ENCODE measurements at places on chromosomes 6 and 20.

DNA sequence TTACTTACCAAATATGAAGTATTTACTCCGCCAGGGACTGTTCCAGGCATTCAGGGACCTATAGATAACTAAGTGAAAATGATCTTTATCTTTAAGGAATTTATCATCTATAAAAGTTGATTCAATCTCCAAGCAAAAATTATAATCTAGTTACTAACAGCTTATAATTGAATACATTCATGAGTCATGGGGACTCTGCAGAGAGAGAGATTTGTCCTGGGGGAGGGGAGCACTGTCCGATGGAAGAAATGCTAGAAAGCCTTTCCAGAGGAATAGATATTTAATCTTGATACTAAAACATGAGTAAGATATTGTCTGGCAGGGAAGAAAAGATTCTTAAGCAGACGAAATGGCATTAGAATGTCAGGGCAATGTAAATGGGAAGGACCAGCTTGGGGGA lies 139.3 kb downstream of the CD164 start:
- DNase-seq, result no peak

- DNase-seq, result no peak
Observed at GRCh38 chr20:44748005-44748370, 2.3 kb downstream of the KCNK15 start.

DNA sequence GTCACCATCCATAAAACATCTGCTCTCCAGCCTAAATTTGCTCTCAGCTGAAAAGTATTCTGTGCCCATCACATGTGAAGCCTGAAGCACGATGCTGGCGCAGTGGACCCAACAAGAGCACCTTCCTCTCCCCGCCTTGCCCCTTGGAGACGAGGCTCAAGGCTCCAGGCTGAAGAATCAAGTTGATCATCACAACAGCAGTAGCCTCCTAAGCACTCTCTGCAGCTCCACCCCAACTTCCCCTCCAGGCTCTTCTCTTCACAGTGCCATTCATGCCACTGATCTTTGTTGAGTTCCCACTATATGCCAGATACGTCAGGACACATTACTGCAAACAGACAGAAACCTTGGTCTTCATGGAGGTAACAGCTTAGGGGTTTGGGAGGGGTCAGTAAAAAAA lies 41.6 kb upstream of the ZNF217 start:
- DNase-seq, result no peak

- no peak for DNase-seq
Observed at GRCh38 chr20:54254596-54254995, 46.7 kb downstream of the PFDN4 start.

DNA sequence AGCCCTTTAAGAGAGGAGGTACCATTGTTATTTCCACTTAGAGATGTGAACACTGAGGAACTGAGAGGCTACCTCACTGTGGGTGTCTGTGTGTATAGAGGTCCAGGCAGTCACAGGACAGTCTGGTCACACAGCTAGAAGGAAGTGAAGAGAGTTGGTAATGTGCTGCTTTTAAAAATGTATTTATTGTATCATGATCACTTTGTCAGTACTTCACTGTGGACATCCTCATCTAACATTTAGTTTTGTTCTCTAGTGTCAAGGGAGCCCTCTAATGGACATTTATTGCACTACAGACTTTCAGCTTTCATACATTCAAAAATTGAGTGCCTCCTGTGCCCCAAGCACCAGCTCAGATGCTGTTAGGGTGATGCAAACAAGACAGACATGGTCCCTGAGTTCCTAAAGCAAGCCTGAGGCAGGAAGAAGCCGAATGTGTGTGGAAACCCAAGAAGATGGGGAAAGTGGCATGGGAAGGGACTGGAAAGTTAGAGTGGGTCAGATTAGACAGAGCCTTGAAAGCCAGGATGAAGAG lies 123.0 kb downstream of the SLC16A10 start:
- peak; percentile 6 for DNase-seq

- DNase-seq, result no peak
Observed at GRCh38 chr20:36240076-36240475, 3.8 kb downstream of the AAR2 start.

- no peak for DNase-seq
Observed at GRCh38 chr20:4435671-4436455, 285.8 kb upstream of the PRND start.

- DNase-seq, result no peak
Observed at GRCh38 chr6:82703230-82703629, 339.6 kb downstream of the TPBG start.

GRCh38 chr20:61442075-61442670 lies 190.1 kb downstream of the CDH4 start:
- no peak for DNase-seq

DNA sequence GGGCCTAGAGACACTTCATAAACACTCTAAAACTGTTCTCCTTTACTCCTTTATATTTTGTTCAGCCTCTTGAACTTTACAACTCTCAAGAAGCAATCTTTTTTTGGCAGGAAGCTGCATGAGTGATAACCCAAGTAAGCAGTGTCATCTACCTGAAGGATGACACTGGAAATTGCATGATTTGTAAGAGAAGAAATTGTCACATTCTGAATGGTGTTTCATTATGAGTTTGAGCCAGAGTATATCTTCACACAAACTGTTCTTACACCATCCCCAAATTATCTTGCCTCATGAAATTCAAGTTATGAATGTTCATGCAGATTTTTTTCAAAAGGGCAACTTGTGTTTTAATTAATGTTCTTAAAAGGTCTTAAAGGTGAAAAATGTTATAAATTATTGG lies 799.3 kb downstream of the TBC1D32 start:
- DNase-seq, result no peak

- no peak for DNase-seq
Observed at GRCh38 chr6:33856031-33856590, 52.3 kb upstream of the MLN start.

- DNase-seq, result no peak
Observed at GRCh38 chr6:16659466-16660156, 101.6 kb downstream of the ATXN1 start.

DNA sequence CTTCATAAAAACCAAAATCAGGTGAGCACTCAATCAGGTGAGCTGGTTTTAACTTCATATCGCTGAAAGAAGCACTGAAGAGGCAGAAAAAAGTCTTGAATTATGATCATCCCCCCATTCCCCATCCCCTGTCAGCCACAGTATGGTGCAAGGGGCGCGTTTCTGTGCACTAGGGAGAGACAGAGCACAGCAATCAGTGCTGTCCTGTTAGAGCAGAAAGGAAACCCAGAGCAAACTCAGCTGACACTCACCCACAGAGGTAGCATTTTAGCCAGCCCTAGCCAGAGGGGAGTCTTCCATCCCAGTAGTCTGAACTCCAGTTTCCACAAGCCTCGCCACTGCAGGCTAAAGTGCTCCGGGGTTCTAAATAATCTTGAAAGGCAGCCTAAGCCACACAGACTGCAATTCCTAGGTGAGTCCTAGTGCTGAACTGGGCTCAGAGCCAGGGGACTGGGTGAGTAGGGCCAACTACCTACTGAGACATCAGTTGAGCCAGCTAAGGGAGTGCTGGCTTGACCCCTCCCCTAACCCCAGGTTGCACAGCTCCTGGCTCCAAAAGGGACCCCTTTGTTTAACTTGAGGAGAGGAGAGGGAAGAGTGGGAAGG lies 1352.6 kb upstream of the GJE1 start:
- DNase-seq, result no peak

DNA sequence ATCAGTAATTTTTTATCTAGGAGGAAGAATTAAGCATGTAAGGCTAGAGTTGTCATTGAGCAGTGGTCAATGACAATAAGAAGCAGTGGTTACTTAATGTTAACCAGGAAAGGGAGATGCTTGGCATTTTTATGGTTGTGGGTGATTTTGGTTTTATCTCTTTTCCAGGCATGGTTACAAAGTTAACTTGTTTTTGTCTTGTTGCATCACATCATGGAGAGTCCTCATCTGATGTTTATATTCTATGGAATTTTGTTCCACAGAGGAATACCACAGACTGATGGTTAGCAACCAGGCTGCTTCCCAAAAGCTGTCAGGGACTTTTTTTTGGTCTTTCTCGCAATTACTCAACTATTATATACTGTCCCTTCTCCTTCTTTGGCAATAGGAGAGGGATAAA lies 32.7 kb downstream of the OPRM1 start:
- no peak for DNase-seq

DNA sequence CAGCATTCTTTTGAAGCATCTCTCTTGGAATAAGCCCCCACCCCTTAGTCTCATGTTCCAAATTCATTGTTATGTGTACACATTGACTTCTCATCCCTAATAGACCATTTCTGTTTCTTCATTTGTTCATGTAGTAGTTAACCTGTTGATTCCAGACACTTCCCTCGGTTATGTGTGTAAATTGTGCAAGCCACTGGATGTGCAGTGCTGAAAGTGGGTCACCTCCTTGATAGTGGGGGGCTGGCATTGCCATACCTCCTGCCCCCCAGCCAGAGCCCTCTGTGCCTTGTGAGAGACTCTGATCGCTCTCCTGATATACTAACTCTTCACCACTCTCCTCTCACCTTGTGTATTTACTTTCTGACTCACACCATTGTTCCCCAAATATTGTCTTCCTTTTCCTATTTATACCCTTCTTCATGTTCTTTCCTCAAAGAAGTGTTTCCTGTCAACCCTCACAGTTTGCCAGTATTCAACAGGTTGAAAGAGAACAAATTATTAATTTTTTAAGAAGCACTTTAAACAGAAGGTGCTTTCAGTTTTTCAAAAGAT lies 59.0 kb downstream of the HIVEP1 start:
- DNase-seq, result no peak

DNA sequence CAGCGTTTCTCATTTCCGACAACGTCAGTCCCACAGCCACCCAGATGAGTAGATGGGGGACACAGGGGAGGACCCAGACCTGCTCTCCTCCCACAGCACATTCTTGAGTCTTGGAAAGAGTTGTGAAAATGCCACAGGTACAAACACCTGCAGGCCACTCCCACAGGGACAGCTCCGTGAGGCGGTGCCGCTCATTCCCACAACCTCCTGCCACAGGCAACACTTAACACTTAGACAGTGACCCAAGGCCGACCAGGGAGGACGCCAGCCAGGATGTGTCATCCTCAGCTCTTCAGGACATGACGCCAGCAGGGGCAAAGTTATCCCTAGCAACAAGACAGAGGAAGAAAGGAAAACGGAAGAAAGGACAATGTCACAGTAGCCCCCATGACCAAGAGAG lies 22.9 kb upstream of the HLA-B start:
- DNase-seq, result no peak

GRCh38 chr6:70413992-70414494 lies 735 bp downstream of the FAM135A start:
- DNase-seq, result no peak

GRCh38 chr6:129901910-129902309 lies 40.8 kb upstream of the TMEM244 start:
- DNase-seq, result no peak

DNA sequence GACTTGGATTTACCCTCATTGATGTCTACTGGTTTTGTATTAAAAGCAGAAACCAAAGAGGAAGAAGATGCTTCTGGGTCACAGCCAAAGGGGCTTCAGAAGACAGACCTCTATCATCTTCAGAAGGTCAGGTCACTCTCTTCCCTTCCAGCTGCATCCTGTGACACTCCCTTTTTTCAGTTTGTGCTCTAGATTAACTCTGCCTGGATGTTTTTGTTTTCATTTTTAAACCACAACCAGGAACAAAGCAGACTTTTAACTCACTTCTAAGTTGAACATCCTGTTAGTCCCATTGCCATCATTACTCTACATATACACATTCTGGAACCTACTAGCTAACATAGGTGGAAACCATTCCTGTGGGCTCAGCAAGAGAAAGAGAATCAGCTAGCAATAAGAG lies 45.2 kb downstream of the AKIRIN2 start:
- no peak for DNase-seq

DNA sequence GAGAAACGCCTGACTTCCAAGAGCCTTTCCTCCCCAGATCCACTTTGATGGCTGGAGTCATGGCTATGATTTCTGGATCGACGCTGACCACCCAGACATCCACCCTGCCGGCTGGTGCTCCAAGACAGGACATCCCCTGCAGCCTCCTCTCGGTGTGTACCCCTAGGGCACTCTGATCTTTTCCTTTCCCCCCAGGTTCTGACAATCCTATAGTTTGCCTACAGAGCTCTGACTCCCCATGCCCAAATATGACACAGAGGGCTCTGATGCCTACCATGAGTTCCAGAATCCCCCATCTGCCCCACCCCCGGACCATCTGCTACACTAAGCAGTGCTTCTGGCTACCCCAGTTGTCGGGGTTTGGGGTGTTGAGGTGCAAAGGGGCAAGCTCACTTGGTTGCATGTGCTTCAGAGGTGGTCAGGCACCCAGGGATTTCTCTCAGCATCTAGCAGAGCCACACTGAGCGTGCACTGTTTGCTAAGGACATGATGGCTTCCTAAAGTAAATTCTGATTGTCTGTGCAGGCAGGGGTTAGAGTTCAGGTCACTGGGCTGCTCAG lies 24.0 kb upstream of the SGK2 start:
- DNase-seq, result no peak

GRCh38 chr20:32731882-32732266 lies 11.4 kb downstream of the COMMD7 start:
- no peak for DNase-seq

- no peak for DNase-seq
Observed at GRCh38 chr6:143385636-143386035, 64.9 kb downstream of the ADAT2 start.

DNA sequence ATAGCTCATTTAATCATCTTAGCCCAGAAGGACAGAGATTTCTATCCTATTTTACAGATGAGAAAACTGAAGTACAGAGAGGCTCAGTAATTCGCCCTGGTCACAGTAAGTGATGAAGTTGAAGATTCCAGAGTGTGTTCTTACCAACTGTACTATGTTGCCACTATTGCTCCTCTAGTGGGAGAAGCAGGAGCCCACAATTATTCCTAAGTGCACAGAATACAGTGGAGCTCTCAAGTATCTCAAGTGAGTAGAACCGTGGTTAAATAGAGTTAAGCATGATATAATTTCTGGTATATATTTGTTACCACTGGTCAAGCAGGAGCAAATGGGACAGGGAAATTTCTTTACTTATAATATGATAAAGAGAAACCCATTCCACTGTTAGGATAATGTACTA lies 22.1 kb downstream of the REPS1 start:
- DNase-seq, result no peak

All from stimulated activated CD4-positive, alpha-beta T cell treated with anti-CD3 and anti-CD28 coated beads, Interleukin-15, amount 100 ng/mL, for 24 hours (primary cell).